ENCODE measurements at places on chromosomes 3 and 15. TPM values are rescaled to one million over a fixed set of nuclear protein-coding genes. Genes with fewer than 3 reads are reported as not detected.

Gene TRIM69
- total RNA-seq, result 13.1 TPM

Gene SLC24A5
- not detected for total RNA-seq

Gene DIS3L
- 21.2 TPM for total RNA-seq

Gene PLXNB1
- 37.3 TPM for total RNA-seq

Gene PIF1
- total RNA-seq, result 6.3 TPM

Gene FGF7
- 157 TPM for total RNA-seq

Gene STXBP5L
- total RNA-seq, result not detected

Gene OXTR
- total RNA-seq, result 30.7 TPM

Gene EOGT
- 31.1 TPM for total RNA-seq

Gene FAM162A
- 59.1 TPM for total RNA-seq

Gene RAB6B
- total RNA-seq, result 4.2 TPM

Gene MASP1
- 1.7 TPM for total RNA-seq

Gene SPG21
- total RNA-seq, result 87.0 TPM
